Stimulated activated CD4-positive, alpha-beta T cell treated with anti-CD3 and anti-CD28 coated beads, Interleukin-1b, Interleukin-23, amount 100 ng/mL, for 1 hour (primary cell): ENCODE measurements at places on chromosomes 5 and 9.

- DNase-seq: no peak
Observed at GRCh38 chr9:99753436-99753835, 68.2 kb upstream of the NR4A3 start.

DNA sequence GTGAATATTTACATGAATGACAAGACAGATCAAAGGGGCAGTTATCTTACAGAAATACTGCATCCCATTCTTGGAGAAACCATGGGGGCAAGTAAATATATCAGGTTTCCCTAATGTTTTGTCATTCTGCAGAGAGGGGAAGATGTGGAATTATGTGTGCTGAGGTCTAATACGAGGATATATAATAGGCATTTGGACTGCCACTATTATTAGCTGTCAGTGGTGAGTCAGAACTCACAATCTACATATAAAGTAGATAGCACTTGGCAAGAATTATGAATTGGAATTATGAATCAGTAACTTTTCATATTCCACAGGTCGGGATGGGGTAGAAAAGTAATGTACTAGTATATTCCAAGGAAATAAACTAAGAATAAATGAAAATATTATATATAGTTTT, 121.7 kb downstream of the GIN1 start:
- no peak for DNase-seq

DNA sequence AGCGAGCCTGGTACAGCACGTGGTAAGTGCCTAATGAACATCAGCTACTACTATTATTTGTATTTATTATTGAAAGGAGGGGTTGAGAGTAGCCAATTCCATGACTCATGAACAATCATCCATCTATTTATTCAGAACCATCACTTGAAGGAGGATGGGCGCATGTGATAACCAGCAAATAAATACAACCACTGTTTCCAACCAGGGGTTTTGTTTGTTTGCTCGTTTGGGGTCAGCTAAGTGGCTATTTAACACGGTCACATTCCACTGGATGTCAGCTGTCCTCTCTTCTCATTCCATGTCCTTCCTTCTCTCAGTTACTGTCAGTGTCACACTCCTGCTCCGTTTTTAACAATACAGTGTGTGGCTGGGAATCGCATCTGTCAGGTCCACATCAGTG, 8.6 kb downstream of the RAPGEF1 start:
- DNase-seq: no peak

GRCh38 chr5:133652951-133653759, 40.8 kb upstream of the FSTL4 start:
- DNase-seq: no peak

DNA sequence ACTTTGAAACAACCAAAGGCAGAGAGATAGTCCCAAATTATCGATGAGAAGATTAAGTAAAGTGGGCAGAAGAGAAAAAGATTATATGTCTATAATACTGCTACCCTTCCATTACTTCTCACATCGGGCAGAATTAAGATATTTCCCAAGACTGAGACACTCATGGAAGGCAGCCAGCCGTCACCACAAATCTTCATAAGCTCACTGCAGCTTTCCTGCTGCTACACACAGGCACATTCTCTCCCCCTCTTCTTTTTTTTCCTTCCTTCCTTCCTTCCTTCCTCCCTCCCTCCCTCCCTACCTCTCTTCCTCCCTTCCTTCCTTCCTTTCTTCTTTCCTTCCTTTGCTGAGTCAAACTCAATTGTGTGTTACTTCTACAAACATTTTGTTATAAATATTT, 58.7 kb upstream of the SPATA31C2 start:
- DNase-seq: no peak

DNA sequence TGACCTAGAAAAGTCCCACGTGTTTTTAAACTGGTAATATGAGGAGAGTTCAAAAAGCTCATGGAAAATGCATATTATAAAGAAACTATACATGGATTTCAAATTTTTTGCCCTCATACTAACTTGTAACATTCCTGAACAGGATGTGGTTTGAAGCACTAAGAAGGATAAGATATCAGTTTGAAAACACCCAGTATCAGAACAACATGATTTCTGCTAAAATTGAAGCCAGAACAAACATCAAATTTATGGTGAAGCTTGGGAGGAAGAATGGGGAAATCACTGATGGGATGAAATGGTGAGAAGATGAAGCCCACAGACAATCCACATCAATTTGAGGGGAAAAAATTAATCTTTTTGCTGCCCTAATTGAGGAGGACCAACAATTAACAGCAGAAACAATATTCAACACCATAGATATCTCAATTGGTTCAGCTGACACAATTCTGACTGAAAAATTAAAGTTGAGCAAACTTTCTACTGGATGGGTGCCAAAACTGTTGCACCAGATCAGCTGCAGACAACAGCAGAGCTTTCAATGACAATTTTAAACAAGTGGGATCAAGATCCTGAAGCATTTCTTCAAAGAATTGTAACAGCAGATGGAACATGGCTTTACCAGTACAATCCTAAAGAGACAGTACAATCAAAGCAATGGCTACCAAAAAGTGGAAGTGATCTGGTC, 113.2 kb upstream of the SNX2 start:
- DNase-seq: no peak

DNA sequence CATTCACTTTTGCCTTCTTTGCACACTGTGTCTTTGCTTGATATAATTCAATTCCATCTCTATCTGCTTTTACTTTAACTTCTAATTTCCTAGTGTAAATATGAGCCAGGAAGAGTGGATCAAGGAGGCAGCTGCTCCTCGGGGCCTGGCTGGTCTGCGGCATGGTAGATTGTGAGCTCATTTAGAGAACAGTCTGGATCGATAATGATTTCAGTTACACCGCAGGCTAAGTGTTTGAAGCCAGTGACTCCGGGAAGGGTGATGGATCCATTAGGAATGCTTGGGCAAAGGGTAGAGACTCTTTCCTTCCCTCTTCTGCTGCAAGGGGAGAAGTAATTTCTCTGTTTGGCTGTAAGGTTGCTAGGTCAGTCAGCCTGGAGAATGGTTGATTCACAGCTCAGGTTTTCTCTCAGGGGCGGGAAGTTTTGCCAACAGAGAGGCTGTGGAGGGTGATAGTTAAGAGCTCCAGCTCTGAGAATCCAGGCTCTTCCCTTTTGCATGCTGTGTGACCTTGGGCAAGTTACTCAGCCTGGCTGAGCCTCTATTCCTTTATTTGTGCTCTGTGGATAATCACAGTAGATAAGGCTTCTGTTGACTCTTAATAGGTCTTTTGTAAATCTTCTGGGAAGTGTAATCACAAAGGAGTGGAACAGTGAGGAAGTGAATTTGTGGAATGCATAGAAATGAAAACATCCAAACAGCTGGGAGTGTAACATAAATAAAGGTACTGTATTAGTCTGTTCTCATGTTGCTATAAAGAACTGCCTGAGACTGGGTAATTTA, 99.1 kb downstream of the PTTG1 start:
- no peak for DNase-seq

DNA sequence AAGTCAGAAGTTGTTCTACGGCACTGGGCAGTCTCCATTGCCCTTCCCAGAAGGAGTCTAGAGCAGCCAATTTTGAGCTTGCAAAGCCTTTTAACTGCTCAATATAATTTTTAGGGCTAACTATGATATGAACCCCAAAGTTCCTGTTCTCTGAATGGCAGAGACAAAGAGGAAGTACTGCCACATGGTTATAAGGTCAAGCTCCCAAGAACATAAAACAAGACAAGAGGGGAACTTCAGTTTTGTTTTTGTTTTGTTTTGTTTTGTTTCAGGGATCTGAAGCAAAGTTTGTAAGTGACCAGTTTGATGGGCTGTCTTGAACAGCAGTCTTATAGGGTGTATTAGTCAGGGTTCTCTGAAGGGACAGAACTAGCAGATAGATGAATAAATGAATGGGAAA, 11.9 kb upstream of the SMC2 start:
- no peak for DNase-seq

DNA sequence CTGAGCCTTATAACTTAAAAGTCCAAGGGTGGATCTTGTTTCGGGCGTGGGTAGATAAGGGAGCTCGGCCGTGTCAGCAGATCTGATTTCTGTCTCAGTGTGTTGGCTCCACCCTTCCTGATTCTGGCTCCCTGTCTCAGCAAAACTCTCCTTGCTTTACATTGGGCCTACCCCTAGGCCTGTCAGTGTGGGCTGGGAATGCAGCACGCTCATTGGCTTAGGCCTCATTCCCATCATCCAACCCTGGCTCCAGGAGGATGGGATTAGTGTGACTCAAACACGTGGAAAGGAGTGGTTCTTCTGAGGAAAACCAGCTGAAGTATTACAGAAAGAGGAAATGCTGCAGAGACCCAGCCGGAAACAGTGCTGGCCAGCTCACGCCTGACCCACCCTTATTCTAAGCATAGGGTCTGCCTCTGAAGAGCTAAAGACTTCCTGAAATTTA, 59.9 kb downstream of the ZFAND5 start:
- no peak for DNase-seq

GRCh38 chr5:67771221-67771620, 444.3 kb upstream of the PIK3R1 start:
- no peak for DNase-seq

GRCh38 chr5:157574456-157575380, 857 bp downstream of the ADAM19 start:
- DNase-seq: no peak

DNA sequence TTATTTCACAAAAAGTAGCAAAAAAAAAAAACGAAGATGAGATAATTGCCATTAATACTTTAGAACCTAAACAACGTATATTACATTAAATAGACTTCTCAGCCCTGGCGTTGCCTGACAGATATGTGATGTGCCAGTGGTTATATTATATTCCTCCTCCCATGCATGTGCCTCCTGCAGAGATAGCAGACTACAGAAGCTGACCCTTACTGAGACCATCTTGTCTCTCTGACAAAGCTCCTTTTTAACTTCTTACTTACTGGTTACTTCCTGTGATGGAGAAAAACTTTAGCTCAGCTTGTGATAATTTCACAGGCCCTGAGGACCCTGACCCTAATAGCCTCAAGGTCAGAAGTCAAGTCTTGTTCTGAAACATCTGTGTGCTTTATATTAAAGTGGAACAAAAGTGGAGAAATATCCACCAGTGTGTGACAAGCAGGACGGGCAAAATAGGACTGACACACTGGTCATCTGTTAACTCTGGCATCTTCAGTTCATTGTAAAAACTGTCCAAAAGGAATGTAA, 80.6 kb upstream of the POU5F2 start:
- DNase-seq: no peak

- DNase-seq: no peak
Observed at GRCh38 chr9:106577121-106577520, 285.8 kb upstream of the ZNF462 start.

- no peak for DNase-seq
Observed at GRCh38 chr5:104267320-104268015, 704.9 kb upstream of the NUDT12 start.

GRCh38 chr9:8020186-8020585, 220.6 kb upstream of the DMAC1 start:
- DNase-seq: no peak
